ENCODE measurements at places on chromosomes 7 and 10. TPM values are rescaled to one million over a fixed set of nuclear protein-coding genes. Genes with fewer than 3 reads are reported as not detected.
A peak's percentile ranks its signal among the peaks of the same experiment; 100 is the strongest.

DNA sequence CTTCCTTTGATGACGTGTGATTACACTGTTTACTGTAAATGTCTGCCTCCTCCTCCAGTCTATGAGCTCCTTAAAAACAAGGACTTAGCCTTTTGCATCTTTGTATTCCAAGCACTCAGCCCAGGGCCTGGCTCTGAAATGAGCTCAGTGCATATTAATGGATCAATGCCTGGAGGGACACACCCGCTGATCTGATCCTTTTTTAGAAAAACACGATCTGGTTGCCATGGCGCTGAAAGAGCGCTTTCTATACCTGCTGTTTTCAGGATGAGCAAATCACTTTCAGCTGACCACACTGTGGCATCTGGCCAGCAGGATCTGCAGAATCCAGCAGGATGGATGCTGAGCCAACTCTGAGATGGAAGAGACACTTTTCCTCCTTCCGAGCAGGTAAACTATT is 37.8 kb upstream of the GARS1 start:
- peak; percentile 57 for DNase-seq

GRCh38 chr10:31936933-31937332 is 8.3 kb upstream of the ARHGAP12 start:
- DNase-seq, result no peak

The TMEM229A gene
- not detected for total RNA-seq

DNA sequence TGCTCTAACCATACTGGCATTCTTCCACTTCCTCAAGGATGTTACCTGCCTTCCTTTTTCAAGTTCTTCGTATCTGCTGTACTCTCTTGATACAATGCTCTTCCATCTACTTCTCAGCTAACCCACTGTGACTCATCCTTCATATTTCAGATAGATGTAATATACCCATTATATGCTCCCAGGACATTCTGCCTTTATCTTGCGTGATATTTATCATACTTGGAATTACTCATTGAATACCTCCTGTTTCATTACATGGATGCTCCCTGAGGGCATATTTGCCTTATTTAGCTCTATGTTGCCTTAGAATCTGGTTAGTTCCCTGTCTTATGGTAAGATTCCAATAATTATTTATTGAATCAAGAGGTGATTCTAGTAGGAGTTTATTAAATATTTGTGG is 706.4 kb downstream of the SORCS3 start:
- DNase-seq, result no peak

The RBM17 gene
- 70.3 TPM for total RNA-seq

- DNase-seq, result no peak
Observed at GRCh38 chr7:111261496-111261895, 170.6 kb downstream of the LRRN3 start.

GRCh38 chr7:40965774-40966173 is 737.1 kb downstream of the INHBA start:
- DNase-seq, result no peak

GRCh38 chr7:2033586-2034135 is 199.1 kb downstream of the MAD1L1 start:
- no peak for DNase-seq

- no peak for DNase-seq
Observed at GRCh38 chr10:69153227-69153626, 26.8 kb upstream of the SUPV3L1 start.

DNA sequence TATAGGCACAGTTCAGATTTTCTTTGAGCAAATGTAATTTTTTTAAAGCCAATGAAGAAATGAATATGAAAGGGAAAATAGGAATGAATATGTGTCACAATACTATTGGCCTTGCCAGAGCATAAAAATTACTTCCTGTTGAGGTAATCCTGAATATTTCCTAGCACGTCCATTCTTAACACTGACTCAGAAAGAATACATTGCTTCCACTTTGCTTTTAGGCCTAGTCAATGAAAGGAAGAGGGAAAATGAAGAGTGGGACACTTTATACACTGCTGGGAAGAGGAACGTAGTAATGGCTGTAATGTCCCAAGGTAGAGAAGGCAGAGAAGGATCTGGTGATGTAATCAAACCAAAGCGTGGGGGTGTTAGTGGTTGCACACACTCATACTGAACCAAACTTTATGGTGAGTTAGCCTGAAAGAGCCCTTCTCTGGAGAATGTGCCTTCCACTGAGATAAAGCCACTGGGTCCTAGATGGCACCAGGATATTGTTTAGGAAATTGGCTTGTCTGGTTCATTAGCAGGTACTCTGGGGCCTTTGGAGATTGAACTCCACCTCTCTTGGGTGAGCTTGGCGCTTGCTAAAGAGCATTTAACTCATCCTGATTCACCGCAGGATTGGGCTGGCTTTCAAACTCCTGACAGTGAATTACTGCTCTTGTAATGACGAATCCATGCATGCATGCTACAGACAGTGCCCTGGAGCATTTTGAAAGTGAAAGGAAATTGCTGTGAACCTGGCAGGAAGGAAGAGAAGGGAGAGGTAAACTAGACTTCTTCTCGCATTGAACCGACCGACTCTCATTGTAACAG is 254.9 kb downstream of the KIAA1217 start:
- DNase-seq, result peak; percentile 97

DNA sequence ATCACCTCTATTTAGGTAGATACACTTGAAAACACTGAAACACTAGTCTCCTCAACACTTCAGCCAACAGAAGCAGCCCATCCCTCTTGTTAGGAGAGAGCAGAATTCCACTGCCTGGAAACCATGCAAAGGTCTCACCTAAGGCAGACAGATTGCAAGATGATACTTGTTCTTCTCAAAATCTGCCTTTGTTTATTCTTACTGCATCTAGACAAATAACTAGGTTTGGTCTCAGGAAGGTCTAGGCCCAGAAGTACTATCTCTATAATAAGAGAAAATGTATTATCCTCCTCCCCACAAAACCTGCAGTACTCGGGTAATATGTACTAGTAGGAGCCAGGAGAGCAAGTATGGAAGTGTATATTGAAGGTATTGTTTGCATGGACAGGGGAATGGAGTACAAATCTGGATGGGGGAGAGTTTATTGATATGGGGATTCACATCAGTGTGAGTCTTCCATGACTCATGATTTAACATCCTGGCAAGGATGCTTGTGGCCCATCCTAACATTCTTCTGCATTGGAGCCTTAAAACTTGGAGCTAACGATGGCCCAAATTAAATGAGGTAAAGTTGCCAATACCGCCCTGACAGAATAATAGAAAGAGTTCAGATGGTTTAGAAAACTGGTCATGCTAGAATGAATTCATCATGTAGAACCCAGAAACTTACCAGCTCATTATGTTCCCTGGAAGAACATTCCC is 109.2 kb downstream of the EPC1 start:
- peak; percentile 45 for DNase-seq

- DNase-seq, result no peak
Observed at GRCh38 chr10:46555713-46556514, 544 bp downstream of the GPRIN2 start.

GRCh38 chr10:119867317-119867716 is 5.3 kb downstream of the MCMBP start:
- no peak for DNase-seq

DNA sequence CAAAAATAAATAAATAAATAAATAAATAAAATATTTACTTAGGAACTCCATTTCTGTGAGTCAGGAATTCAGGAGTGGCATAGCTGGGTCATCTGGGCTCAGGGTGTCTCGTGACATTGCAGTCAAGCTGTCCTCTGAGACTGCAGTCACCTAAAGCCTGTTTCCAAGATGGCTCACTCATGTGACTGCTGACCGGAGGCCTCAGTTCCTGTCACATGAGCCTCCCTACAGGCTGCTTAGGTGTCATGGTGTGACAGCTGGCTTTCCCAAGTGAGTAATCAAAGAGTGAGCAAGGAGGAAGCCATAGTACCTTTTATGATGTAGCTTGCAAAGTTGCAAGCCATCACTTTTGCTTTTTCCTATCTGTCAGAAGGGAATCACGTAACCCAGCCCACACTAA is 128.6 kb upstream of the KCTD7 start:
- DNase-seq, result peak; percentile 78

DNA sequence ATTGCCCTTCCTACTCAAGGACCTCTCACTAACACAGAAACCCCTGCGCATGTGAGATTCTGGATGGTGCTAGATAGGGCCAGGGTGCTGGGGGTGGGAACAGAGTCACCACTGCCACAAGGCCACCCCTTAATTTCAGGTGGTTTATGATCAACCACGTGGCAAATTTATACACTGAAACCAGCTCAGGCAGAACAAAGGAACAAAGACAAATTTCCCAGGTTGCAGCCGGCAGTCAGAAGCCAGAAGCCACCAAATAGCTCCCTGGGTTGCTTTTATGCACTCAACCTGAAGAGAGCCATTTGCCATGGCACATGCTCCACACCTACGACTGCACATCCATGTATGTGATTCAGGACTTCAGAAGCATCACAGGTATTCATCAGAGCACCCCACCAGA is 2.5 kb downstream of the VOPP1 start:
- DNase-seq, result no peak

DNA sequence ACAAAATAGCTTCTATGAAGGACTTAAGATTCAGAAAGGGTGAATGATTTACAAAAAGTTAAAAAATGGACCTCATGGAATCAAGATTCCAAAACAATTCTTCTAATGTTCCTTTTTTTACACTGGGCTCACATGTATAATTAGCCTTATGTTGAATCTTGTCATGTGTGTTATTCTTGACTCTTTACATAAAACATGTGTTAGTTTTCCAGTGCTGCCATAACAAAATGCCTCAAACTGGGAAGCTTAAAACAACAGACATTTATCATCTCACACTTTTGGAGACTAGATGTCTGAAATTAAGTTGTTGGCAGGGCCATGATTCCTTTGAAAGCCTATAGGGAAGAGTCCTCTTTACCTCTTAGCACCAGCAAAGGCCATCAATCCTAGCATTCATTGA is 192.5 kb upstream of the SORCS1 start:
- DNase-seq, result no peak

GRCh38 chr7:38448584-38449234 is 175.3 kb upstream of the TARP start:
- no peak for DNase-seq

- no peak for DNase-seq
Observed at GRCh38 chr7:64755865-64756264, 38.4 kb upstream of the ZNF138 start.

GRCh38 chr7:2052657-2053048 is 180.1 kb downstream of the MAD1L1 start:
- DNase-seq, result no peak

The LRRTM3 gene
- total RNA-seq, result not detected

DNA sequence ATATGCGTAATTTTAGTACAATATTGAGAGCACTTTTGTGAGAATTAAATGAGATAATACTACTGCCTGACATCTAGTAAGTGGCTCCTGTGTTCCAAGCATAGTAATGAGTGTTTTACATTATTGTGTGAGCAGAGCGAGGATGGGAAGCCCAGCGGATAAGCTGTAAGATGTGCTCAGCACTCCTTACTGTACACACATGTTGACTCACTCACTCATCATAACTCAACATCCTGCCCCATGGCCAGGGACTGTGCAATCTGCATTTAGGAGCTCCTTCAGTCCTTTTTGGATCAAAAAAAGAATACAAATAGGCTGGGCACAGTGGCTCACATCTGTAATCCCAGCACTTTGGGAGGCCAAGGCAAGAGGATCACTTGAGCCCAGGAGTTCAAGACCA is 72.9 kb upstream of the NEBL start:
- peak; percentile 60 for DNase-seq

GRCh38 chr7:90772410-90772809 is 176.3 kb downstream of the CDK14 start:
- DNase-seq, result no peak

GRCh38 chr7:100893318-100893895 is 2.3 kb downstream of the ACHE start:
- no peak for DNase-seq

GRCh38 chr7:151735851-151736402 is 141.0 kb downstream of the PRKAG2 start:
- DNase-seq, result no peak

- DNase-seq, result no peak
Observed at GRCh38 chr10:113423981-113424721, 128.7 kb upstream of the HABP2 start.

DNA sequence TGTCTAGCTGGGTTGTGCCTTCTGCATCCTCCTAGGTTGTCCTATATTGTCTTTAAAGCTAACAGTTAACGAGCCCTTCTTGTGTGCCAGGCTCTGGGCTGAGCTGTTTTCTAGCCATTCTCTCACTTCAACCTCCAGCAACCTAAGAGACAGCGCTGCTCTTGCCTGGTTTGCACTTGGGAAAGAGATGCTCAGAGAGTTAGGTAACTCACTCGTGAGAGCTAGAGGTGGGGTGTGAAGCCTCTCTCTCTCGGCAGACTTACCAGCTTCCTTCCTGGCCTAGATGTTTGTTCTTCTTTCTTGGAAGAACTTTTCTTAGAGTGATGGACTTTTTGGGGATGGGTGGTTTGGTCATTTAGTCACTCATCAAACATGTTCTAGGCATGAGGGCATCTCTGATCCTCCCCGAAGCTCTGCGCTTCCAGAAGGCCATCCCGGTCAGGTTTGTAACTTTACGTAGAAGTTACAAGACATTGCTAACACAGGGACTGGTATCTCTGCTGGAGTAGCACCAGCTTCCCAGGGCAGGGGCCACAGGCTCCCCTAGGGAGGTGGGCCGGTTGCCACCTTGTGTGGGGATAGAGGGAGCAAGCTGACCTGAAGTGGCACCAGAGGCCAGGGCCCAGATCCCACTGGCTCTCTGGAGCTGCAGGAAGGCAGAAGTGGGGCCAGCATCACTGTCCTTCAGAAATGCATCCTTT is 14.3 kb downstream of the TSPAN15 start:
- no peak for DNase-seq

GRCh38 chr10:121148921-121149320 is 297.8 kb downstream of the WDR11 start:
- DNase-seq, result no peak

DNA sequence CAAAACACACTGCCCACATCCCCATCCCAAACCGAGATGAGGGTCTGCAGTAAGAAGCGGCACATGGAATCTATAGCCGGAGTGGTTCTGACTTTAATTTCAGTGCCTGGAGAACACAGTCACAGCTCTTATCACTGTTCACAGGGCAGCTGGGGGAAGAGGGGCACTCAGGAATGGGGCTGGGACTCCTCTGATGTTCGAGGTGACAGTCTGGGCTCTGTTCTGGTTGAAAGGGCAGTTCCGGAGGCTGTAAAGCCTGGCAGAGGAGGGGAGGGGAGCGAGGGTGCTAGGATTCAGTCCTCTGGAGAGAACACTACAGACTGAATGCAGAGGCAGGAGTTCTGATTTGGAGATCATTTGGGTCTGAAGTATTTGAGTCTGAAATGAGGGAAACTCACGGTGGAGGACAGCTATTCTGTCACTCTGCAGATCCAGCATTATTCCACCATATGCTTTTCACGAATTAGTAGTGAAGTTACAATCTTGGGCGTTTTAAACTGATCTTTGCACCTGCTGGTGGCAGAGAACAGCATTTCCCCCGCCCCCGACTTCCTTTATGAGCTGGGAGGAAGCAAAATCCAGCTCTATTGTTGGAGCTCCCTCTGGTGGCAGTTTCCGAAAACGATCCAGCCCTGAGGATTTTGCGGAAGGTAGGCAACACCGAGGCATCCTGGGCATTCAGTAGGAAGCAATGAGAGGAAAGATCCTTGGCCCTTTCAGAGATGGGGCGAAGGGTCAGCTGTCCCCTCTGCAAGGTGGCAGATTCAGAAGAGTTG is 22.7 kb upstream of the KCNK18 start:
- DNase-seq, result peak; percentile 84

The ADO gene
- total RNA-seq, result 28.5 TPM
